Activated T-helper 1 cell treated with anti-CD3 and anti-CD28 coated beads, Interleukin-2, amount 50 U/mL, for 16 hours (primary cell): ENCODE measurements at places on chromosomes 3 and 15.

- no peak for DNase-seq
Measured at GRCh38 chr3:26757978-26758377, 135.4 kb downstream of the LRRC3B start.

DNA sequence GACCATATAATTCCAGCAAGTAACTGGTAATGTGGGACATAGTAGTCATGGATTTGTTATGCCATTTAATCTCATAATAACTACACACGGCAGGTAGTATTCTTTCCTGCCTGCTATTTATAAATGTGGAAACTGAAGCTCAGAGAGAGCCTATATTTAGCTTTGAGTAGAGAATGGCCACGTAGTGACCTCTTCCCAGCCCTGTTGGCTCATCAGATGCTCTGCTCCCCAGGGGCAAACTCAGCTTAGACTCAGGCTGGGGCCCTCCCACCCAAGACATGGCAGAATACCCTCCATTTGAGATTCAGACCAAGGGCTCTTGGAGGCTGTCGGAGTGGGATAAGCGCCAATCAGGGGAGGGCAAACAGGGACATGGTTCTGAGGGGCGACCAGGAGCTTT, 17.3 kb upstream of the HDAC11 start:
- DNase-seq: no peak

DNA sequence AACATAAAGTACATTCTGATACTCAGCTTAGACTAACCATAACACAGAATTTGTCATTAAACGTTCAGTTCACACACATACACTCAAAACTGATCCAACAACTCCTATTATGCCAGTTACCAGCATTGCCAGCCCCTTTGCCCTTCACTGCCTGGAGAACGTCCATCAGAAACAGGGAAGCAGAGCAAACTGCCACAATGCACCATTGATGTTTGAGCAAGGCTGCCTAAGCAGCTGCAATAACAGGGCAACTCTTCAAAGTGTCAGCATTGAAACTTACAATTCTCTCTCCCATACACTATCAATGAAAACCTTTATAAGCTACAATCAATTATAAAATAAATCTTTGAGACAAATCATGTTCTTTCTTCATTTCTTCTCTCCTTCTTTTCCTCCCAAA, 85.1 kb downstream of the ZBTB20 start:
- DNase-seq: no peak

DNA sequence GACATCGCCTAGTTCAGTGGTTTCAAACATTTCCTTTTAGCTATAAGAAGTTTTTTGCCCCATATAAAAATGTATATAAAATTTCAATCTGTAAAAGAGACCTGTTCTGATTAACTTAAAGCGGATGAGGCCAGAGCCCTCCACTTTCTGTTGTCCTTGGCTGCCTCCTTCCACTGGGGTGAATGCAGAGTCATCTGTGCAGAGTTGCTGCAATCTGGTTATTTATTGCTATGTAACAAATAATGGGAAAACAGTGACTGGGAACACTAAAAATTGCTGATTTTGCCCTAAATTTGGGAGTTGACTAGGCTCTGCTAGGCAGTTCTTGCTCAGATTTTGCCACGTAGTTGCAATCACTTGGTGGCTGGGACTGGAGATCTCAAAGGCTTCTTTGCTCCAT, 637.8 kb downstream of the GRM7 start:
- no peak for DNase-seq

DNA sequence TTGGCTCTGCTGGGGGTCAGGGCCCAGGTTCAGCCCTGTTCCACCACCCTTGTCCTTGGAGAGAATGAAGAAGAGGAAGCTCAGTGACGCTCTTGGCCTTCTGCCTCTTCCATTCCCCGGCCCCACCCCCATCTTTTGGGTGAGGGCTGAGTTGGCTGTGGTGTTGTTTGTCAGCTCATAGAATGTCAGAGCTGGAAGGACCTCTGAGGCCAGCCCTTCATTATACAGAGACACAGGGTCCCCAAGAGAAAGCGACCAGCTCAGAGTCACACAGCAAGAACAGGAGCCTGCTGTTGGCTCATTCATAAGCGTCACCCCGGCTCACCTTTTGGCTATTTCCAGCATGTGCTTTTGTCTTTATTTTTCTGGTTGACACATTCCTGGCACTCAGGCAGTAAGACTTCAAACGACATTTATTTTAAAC, 68.2 kb downstream of the AAGAB start:
- no peak for DNase-seq

DNA sequence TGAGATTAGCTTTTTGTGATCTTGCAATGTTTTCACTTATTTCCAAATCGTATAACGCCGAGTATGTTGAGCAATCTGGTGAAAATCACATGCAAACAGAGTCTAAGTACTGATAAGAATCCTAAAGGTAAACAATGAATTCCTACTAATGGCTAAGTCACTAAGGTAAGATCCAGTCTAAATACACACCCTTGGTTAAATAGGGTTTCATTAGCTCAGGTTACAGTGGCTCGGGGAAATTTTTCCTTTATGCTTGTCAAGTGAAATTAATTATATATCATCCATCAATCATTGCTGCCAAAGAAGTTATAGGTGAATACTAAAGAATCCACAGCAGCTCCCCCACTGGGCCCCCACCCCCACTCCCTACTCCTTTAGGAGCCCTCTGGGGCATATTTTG, 139.3 kb downstream of the SOX2 start:
- DNase-seq: no peak

- no peak for DNase-seq
Measured at GRCh38 chr3:194046995-194047645, 88.8 kb upstream of the HES1 start.

GRCh38 chr15:60840306-60840702, 361.4 kb upstream of the ICE2 start:
- DNase-seq: no peak

- no peak for DNase-seq
Measured at GRCh38 chr3:169133178-169134161, 530.0 kb downstream of the MECOM start.

DNA sequence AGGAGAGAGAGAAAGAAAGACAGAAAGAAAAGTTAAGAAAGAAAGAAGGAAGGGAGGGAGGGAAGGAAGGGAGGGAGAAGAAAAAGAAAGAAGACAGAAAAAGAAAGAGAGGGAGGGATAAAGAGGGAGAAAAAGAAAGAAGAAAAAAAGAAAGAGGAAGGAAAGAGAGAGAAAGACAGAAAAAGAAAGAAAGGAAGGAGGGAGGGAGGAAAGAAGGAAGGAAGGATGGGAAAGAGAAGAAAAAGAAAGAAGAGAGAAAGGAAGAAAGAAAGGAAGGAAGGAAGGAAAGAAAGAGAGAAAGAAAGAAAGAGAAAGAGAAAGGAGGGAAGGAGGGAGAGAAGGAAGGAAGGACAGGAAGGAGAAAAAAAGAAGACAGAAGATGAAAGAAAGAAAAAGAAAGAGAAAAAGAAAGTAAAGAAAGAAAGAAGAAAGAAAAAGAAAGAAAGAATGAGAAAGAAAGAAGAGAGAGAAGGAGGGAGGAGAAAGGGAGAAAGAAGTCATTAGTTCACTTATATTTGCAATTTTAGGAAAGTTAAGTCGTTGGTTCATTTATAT, 567.2 kb upstream of the CBLB start:
- DNase-seq: no peak
